Fibroblast of lung (primary cell): ENCODE measurements at places on chromosomes 11 and 22. TPM values are rescaled to one million over a fixed set of nuclear protein-coding genes. Genes with fewer than 3 reads are reported as not detected.

The OR10D3 gene
- polyA plus RNA-seq = not detected in 2 replicates

The DCHS1 gene
- polyA plus RNA-seq = 0.92 and 5.0 TPM in 2 replicates

The TMEM134 gene
- 16.5 and 22.0 TPM in 2 replicates for polyA plus RNA-seq

The SAA1 gene
- not detected in 2 replicates for polyA plus RNA-seq

The FGF19 gene
- not detected in 2 replicates for polyA plus RNA-seq

The SLC5A12 gene
- 0.03 TPM in 1 of 2 replicates, not detected in the other for polyA plus RNA-seq
